ENCODE measurements at places on chromosomes 11 and 22.

GRCh38 chr11:120198787-120199469 is 11.9 kb upstream of the OAF start:
- H3K27me3 ChIP-seq = no peaks in the 10 kb centered on the region
- no peak overlapping the region for H3K27ac ChIP-seq
- DNase-seq = no peak
- H3K4me3 ChIP-seq = no peak overlapping the region

DNA sequence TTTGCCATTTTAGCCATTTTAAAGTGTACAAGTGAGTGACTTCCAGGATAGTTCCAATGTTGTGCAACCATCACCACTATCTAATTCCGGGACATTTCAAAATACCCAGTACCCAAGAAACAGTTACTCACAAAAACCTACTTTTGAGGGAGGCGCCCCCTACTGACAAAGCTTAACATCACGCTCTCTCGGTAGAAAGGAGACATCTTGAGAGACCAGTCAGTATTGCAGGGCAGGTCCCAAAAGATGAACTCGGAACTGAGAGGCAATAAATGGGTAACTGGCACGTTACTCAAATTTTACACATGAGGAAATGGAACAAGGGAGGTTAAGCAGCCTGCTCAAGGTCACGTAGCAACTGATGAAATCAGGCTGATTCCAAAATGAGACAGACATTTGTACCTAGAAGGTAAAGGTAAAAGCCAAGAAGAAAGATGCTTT is 50.0 kb upstream of the POU2AF1 start:
- H3K36me3 ChIP-seq = no peaks in the 10 kb centered on the region
- no peak overlapping the region for H3K4me3 ChIP-seq
- H3K4me1 ChIP-seq = peaks cover 59% of the 10 kb centered on the region
- peaks cover 5% of the 10 kb centered on the region for H3K27me3 ChIP-seq
- no peak overlapping the region for H3K27ac ChIP-seq

DNA sequence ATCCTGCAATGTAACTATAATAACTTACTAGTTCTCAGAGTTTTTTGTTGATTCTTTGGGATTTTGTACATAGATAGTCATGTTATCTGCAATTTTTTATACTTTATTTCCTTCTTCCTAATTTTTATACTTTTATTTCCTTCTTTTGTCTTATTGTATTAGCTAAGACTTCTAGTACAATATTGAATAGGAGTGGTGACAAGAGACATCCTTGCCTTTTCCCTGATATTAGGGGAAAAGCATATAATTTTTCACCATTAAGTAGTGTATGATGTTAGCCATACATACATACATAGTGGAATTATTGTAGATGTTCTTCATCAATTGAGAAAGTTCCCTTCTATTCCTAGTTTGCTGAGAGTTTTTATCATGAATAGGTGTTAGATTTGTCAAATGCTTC is 27.8 kb upstream of the CLTCL1 start:
- DNase-seq = no peak
- 0 out of 2 replicates have a peak, but pooled peaks cover 7% of the 10 kb centered on the region for H3K36me3 ChIP-seq
- H3K4me3 ChIP-seq = no peak overlapping the region
- no peaks in the 10 kb centered on the region for H3K4me1 ChIP-seq
- no peak overlapping the region for H3K27ac ChIP-seq
- H3K27me3 ChIP-seq = no peaks in the 10 kb centered on the region

- DNase-seq = no peak
- H3K27me3 ChIP-seq = no peaks in the 10 kb centered on the region
- H3K36me3 ChIP-seq = no peaks in the 10 kb centered on the region
- H3K27ac ChIP-seq = no peak overlapping the region
Measured at GRCh38 chr11:35183326-35183925, 44.5 kb downstream of the CD44 start.

- H3K27ac ChIP-seq = no peak overlapping the region
- no peaks in the 10 kb centered on the region for H3K36me3 ChIP-seq
- H3K4me1 ChIP-seq = no peaks in the 10 kb centered on the region
- no peak for DNase-seq
Measured at GRCh38 chr22:27480487-27480886, 321.1 kb downstream of the MN1 start.

DNA sequence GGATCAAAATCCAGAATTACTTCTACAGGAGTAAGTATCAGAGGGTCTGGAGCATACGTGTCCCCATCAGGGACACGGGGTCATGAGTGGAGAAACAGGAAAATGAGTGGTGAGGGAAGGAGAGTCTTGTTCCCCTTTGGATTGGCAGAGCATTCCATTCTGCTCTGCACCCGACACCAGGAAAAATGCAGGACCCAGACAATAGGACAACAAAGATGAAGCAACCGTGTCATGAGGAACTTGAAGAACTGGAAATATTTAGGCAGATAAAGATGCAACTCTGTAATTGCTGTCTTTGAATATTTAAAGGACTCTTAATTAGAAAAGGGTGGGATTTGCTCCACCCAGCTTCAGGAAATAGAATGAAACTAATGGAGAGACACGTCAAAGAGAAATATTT is 89.0 kb upstream of the BLID start:
- H3K4me1 ChIP-seq = no peaks in the 10 kb centered on the region
- no peak overlapping the region for H3K4me3 ChIP-seq
- H3K27me3 ChIP-seq = no peaks in the 10 kb centered on the region
- H3K36me3 ChIP-seq = no peaks in the 10 kb centered on the region

- no peaks in the 10 kb centered on the region for H3K27me3 ChIP-seq
- H3K27ac ChIP-seq = no peak overlapping the region
- no peaks in the 10 kb centered on the region for H3K36me3 ChIP-seq
- H3K4me1 ChIP-seq = no peaks in the 10 kb centered on the region
- DNase-seq = peak; percentile 83
Measured at GRCh38 chr22:20429254-20430100, 8.1 kb downstream of the SCARF2 start.

DNA sequence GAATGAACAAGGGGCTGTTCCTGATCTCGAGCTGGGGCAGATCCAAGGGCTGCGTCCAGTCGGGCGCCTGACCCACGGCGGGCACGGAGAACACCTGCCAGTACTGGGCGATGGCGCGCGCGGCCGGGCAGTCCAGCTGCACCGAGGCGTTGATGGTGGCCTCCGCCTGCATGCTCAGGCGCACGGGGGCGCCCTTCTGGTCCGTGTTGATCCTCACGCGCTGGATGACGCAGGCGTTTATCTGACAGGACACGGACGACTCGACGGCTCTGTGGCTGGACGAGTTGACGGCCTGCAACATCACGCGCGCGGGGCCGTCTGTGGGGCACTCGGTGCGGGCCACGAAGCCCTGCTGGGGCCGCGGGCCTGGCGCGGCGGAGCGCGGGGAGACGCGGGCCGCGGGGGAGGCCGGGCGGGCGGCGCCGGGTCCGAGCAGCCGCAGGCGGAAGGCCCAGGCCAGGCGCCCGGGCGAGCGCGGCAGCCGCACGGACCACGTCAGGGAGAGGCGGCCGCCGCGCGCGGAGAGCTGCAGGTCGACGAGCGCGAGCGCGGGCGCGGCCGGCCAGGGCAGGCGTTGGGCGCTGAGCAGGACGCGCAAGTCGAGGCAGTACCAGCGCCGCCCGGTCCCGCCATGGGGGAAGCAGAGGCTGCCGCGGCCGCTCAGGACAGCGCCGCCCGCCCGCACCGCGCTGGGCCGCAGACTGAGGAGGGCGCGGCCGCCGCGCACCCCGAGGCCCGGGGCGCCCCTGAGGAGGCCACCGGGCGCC is 511 bp downstream of the PKDREJ start:
- no peak for DNase-seq
- H3K4me1 ChIP-seq = peaks cover 9% of the 10 kb centered on the region
- no peak overlapping the region for H3K4me3 ChIP-seq
- H3K27ac ChIP-seq = no peak overlapping the region
- no peaks in the 10 kb centered on the region for H3K36me3 ChIP-seq

- H3K36me3 ChIP-seq = no peaks in the 10 kb centered on the region
- no peak for DNase-seq
- no peak overlapping the region for H3K4me3 ChIP-seq
- H3K27me3 ChIP-seq = no peaks in the 10 kb centered on the region
- no peak overlapping the region for H3K27ac ChIP-seq
Measured at GRCh38 chr11:120752668-120753067, 241.1 kb downstream of the GRIK4 start.

GRCh38 chr11:25775603-25776002 is 556.3 kb upstream of the ANO3 start:
- no peaks in the 10 kb centered on the region for H3K4me1 ChIP-seq
- no peak overlapping the region for H3K4me3 ChIP-seq
- DNase-seq = no peak
- no peaks in the 10 kb centered on the region for H3K36me3 ChIP-seq
- no peak overlapping the region for H3K27ac ChIP-seq

DNA sequence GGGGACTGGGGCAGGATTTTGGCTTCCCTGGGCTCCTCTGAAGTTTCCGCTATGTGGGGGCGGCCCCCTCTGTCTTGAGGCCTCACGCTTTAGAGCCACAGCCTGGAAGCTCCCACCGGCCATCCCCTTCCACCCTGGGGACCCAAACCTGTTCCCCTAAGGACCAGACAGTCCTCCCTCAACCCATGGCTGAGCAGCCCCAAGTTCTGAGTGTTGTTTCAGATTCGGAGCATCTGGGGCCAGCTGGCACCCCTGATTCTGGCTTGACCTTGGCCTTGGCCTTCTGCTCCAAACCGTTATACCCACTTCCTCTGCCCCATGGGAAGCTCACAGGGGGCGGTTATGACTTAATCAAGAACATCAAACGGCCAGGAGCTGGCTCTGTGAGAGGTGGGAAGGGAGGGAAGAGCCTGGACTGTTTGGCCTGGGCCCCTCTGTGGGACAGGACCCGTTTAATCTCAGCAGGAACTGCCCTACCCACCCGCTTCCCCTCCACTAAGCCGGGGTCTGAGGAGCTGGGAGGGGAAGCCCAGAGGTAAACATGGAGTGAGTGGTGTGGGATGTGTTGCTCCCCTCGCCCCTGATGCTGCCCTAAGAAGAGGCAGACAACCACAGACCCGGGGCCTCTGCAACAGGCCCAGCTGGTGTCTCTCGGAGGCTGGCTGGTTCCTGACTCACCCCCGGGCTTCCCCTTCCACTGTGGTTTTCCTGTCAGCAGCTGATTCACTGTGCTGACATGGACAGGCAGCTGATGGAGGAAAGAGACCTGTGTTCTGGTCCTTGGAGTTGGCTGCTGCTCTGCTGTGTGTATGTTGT is 3.4 kb downstream of the CD82 start:
- H3K27ac ChIP-seq = peak overlapping the region; percentile 50
- peak overlapping the region; percentile 43 for H3K4me3 ChIP-seq
- no peak for DNase-seq
- H3K4me1 ChIP-seq = peaks cover 48% of the 10 kb centered on the region

GRCh38 chr22:37581504-37581903 is 1.6 kb upstream of the LGALS2 start:
- H3K27me3 ChIP-seq = no peaks in the 10 kb centered on the region
- H3K4me1 ChIP-seq = peaks cover 9% of the 10 kb centered on the region
- DNase-seq = no peak
- H3K36me3 ChIP-seq = no peaks in the 10 kb centered on the region

GRCh38 chr11:131977231-131977630 is 606.8 kb downstream of the NTM start:
- no peaks in the 10 kb centered on the region for H3K4me1 ChIP-seq
- H3K36me3 ChIP-seq = no peaks in the 10 kb centered on the region
- H3K4me3 ChIP-seq = no peak overlapping the region
- no peak for DNase-seq
- no peaks in the 10 kb centered on the region for H3K27me3 ChIP-seq

DNA sequence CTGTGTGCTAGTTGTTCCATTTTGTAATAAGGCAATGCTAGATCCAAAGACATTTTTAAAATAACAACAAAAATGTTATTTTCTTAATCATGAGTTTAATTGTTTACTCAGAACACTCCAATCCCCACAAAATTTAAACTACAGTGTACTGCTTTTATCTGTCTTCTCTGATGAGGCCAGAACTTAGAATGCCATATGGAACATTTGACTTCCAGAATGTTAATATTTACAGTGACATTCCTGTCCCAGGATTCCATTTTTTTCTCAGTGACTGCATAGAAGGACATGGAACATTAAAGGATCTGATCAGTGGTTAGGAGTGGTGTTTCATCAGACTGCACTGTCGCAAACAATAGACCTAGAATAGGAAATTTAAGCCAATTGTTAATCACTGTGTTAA is 494.9 kb upstream of the ARHGAP42 start:
- no peak for DNase-seq
- no peaks in the 10 kb centered on the region for H3K36me3 ChIP-seq
- no peaks in the 10 kb centered on the region for H3K27me3 ChIP-seq
- no peaks in the 10 kb centered on the region for H3K4me1 ChIP-seq
